ENCODE measurements at places on chromosomes 12 and 14.

GRCh38 chr14:105974902-105975301 is 448.5 kb downstream of the TMEM121 start:
- DNase-seq = peak; percentile 14

GRCh38 chr14:64220056-64220455 is 74.1 kb downstream of the ESR2 start:
- DNase-seq = no peak

DNA sequence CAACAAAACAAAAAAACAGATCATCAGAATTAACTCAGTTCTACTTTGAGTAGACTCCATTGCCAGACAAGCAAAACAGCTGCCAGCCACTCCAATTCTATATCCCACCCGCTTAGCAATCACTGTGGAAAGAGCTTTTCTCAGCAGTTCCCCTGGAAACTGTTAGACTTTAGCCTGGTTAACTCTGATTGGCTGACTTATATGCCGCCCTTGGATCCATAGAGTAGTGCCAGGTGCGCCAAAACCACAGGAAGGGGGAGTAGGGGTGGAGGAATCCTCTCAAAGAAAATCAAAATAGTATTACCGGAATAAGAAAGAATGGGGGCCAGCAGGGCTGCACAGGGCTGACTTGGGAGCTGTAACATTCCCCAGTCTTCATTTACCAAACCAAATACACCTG is 5.4 kb upstream of the EML5 start:
- no peak for DNase-seq

DNA sequence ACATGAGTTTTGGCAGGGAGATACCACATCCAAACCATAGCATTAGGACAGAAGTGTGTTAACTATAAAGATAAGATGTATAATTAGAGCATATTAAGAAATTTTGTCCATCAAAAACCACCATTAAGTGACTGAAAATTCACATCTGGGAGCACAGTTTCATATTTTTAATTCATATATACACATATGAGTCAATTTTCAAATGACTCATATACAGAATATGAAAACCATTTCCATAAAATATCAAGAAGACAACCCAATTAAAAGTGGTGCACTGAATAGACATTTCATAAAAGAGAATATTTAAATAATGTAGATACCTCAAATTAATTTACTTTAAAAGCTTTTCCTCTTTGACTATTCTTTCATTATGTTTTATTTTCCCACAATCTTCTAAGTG is 25.3 kb downstream of the MUCL1 start:
- no peak for DNase-seq

GRCh38 chr14:90720336-90720735 is 95.9 kb downstream of the TTC7B start:
- DNase-seq = no peak
